ENCODE measurements at places on chromosomes 3 and 15.

GRCh38 chr3:147410526-147411237 is 1.5 kb downstream of the ZIC1 start:
- DNase-seq, result no peak

DNA sequence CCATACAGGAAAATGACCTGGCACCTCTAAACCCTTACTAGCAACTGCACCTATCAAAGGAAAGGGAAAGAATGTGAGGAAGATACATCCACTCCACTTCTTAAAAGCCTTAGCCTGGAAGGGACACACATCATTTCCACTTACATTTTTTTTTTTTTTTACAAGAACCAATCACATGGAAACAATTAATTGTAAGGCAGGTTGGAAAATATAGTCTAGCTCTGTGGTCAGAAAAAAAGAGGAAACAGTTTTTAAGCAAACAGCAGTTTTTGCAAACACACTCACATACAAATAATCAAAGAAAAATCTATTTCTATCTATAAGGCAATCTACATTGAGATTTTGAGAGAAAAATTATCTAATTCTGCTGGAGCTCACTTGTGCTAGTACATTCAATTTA is 98.9 kb upstream of the SPRED1 start:
- DNase-seq, result no peak

- no peak for DNase-seq
Measured at GRCh38 chr15:71806452-71806931, 3.9 kb upstream of the NR2E3 start.

GRCh38 chr3:4693620-4694019 is 200.5 kb downstream of the ITPR1 start:
- DNase-seq, result no peak

DNA sequence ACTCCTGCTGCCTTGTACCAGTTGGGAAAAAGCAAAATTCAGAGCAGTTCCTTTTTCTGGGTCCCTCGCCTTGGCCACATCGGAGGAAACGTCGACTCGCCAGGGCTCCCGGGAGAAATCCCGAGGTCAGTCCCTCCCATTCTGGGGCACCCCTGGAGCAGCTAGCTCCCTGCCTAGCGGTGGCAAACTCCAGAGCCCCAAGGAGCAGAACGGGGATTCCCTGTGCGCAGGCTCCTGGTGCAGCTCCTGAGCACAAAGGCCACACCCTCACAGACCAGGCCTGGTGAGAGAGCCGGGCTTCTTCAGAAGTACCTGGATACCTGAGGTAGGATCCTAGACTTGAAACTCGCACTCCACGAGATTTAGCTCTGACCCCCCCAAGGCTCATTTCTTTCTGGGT is 2.6 kb downstream of the LRRC3B start:
- no peak for DNase-seq

GRCh38 chr15:90205050-90205848 is 4.1 kb downstream of the SEMA4B start:
- no peak for DNase-seq

GRCh38 chr3:140448001-140448400 is 229.9 kb upstream of the TRIM42 start:
- DNase-seq, result no peak

- no peak for DNase-seq
Measured at GRCh38 chr3:183244981-183245476, 8.0 kb upstream of the B3GNT5 start.

GRCh38 chr3:117688583-117688982 is 979.0 kb downstream of the TUSC7 start:
- no peak for DNase-seq

DNA sequence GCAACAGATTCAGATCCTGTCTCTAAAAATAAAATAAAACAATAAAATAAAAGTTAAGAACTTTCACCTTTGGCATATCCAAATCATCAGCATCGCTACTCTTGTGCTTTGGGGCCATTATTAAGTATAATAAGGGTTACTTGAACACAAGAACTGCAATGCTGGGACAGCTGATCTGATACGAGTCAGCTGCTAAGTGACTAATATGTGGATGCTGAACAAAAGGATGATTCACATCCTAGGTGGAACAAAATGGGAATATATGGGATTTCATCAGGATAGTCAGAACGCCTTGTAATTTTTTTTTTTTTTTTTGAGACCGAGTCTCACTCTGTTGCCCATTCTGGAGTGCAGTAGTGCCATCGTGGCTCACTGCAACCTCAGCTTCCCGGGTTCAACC is 29.7 kb downstream of the BUB1B start:
- no peak for DNase-seq

- no peak for DNase-seq
Measured at GRCh38 chr3:102206511-102207031, 228.2 kb upstream of the ZPLD1 start.

DNA sequence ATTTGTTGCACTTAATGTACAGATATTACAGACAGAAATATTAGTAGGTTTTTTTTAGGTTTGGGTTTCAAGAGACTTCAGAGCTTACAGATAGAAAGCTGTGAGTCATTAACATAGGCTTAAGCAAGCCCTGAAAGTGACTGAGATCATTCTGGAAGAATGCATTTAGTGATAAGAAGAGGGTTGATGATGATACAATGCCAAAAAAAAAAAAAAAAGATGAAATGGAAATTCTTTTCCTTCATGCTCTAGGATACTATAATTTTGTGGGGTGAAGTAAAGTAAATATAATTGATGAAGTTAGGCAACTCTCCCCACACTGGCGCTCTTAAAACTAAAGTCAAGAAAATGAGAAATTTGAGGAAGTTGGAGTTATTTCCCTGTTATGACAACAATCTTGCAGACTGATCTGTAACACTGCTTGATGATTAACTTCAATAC is 169.4 kb upstream of the ZNF385D start:
- DNase-seq, result no peak
